Activated naive CD8-positive, alpha-beta T cell treated with anti-CD3 and anti-CD28 coated beads, Interleukin-2, amount 10 ng/mL, durations not matched to agents 7 days and 5 days (primary cell): ENCODE measurements at places on chromosomes 2 and 18.

DNA sequence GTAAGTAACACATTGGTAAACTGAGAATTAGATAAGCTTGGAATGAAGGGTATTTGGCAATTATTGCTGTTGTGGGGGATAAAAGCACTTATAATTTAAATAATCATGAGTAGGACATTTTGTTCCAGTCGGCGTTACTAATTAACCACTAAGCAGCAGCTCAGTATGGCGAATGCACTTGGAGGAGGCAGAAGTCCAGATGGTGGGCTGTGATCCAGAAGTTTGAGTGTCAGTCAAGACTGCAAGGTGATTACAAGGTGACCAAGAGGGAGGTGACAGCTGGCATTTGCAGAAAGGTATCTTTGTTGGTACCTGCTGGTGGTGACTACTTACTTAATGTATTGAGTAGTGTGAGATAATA lies 643.6 kb upstream of the FAM98A start:
- DNase-seq: no peak

- DNase-seq: no peak
These were observed 1.2 kb upstream of the SRBD1 start for GRCh38 chr2:45612285-45612684.

GRCh38 chr18:37282386-37283037 lies 283.1 kb downstream of the CELF4 start:
- DNase-seq: no peak

GRCh38 chr2:232459419-232460035 lies 3.6 kb downstream of the ALPI start:
- DNase-seq: no peak

- no peak for DNase-seq
These were observed 212.7 kb upstream of the SLC14A2 start for GRCh38 chr18:45402485-45403056.

- DNase-seq: no peak
These were observed 21.2 kb upstream of the NTSR2 start for GRCh38 chr2:11691076-11691660.

GRCh38 chr18:13048061-13048595 lies 57.0 kb downstream of the CEP192 start:
- DNase-seq: no peak
